ENCODE measurements at places on chromosomes 11 and 22.

GRCh38 chr22:26374391-26375026 lies 54.6 kb upstream of the ASPHD2 start:
- no peak for DNase-seq

DNA sequence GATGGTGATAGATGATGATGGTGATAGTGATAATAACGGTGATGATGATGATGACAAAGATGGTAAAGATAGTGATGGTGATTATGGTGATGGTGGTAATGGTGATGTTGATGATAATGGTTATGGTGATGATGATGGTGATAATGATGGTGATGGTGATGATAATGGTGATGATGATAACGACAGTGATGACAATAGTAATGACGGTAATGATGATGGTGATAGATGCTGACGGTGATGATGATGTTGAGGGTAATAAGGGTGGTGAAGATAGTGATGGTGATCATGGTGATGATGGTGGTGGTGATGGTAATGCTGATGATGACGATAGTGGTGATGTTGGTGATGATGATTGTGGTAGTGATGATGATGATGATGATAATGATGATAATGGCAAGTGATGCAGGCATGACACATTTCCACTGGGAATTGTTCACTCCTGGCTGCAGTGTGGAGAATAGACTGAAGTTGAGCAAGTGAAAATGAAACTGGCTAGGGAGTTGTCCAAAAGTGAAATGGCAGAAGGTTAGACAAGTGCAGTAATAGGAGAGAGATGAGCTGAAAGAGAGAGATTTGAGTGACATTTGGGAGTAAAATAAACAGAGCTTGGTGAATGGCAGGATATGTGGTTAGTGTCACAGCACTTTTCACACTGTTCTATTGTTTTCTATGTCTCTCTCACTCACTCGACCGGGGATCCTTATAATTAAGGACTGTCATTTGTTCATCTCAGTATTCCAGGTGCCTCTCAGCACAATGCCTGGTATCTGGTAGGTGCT lies 992.5 kb downstream of the OPCML start:
- no peak for DNase-seq

DNA sequence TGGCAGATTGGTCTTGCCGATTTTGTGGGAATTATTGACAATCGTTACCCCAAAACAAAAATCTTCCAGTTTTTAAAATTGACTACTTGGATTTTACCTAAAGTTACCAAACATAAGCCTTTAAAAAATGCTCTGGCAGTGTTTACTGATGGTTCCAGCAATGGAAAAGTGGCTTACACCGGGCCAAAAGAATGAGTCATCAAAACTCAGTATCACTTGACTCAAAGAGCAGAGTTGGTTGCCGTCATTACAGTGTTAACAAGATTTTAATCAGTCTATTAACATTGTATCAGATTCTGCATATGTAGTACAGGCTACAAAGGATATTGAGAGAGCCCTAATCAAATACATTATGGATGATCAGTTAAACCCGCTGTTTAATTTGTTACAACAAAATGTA lies 37.2 kb downstream of the IGLL1 start:
- DNase-seq: no peak

DNA sequence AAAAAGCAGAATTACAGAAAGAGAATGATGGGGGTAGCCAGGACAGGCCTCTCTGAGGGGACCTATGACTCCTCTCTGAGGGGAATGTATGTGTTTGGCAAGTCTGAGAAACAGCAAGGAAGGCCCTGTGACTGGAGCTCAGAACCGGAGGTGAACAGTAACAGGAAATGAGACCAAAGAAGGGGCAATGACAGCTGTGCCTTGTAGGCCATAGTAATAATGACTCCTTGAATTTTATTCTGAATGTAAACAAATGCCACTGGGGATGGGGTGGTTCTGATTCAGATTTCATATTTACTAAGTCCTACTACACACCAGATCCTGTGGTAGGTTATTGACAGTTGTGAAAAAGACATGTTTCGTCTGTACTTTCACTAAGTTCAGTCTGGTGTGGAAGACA lies 52.8 kb upstream of the APOA1 start:
- no peak for DNase-seq

GRCh38 chr11:131204765-131205380 lies 165.5 kb upstream of the NTM start:
- no peak for DNase-seq

DNA sequence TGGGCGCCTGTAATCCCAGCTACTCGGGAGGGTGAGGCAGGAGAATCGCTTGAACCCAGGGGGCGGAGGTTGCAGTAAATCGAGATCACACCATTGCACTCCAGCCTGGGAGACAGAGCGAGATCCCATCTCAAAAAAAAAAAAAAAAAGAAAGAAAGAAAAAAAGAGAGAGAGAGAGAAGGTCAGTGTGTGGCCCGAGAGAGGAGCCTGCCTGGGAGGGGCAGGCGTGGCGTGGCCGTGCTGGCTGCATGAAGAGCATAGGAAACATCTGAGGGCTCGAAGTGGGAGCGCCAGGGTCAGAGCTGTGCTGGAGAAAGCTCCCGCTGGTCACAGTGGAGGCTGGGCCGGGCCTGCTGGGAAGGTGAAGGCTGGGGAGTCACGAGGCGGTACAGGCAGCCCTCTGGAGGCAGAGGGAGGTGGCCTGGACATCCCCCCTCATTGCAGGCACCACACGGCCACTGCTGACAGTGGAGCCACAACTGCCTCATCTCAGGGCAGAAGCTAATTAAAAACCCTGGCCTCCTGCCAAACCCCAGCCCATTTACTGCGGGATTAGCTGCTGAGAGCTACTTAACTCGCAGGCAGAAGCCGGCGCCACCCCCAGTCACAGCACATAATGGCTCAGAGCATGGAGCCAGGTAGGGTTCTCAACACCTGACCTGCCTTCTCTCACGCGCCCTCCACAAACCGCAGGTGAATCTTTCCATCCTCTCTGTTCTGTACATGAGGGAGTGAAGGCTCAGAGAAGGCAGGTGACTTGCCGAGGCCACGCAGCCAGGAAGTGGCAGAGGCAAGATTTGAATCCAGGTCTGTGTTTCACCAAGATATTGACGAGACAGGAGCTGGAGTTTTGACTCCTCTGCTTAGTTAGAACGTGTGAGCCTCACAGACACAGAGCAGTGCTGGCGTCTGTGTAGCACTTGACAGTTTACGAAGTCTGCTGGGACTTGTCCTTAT lies 32.6 kb downstream of the NFAM1 start:
- no peak for DNase-seq

DNA sequence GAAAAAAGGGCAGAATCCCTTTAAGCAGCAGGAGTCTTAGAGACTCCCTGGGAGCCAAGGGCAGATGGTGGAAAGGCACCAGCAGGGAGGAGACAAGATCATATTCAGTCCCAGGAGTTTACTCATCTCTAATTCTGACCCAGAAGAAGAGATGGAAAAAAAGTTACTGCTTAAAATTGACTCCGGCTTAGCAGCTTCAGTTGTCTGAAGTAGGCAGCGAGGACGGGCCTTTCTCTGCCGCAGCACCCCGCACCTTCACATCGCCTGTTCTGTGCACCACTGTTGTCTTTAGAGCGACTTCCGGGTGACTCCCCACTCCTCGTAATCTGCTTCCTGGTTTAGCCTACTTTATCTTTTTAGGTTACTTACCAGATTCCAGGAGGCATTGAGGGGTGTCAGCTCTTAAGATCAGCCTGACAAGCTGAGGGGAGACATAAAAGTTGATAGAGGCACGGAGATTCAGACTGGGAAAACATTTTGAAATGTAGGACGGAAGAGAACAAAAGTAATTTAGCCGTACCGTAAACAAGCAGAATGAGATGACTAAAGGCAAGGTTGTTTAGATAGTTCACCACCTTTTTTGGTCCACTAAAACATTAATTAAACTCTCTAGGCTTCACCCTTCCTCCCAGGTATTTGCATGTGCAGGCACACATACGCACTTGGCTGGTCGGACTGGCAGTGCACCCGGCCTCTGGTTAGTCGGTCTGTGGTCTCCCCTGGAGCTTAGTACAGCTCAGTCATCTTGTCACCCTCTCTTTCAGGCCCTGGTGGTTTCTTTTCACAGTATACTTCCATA lies 74.3 kb downstream of the CECR2 start:
- DNase-seq: no peak

DNA sequence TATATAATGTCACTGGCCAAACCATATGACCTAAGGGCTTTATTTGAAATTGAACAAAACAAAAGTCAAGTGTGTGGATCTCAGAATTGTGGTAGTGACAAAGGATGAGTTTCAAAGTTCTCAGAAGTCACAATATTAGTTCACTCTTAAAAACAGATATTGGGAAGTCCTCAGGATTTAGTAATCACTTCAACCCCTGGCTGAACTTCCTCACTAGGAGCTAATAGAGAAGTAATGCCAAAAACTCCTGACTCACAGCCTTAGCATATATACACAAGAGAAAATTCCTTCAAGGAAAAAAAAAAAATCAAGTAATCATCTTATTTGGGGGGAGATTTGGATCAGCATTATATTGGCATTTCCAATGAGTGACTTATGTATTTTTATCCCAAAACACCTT lies 75.6 kb upstream of the APOA1 start:
- DNase-seq: no peak

- DNase-seq: no peak
Observed at GRCh38 chr22:32517921-32518320, 43.3 kb downstream of the FBXO7 start.

GRCh38 chr22:28412109-28412508 lies 267.5 kb downstream of the TTC28 start:
- no peak for DNase-seq

DNA sequence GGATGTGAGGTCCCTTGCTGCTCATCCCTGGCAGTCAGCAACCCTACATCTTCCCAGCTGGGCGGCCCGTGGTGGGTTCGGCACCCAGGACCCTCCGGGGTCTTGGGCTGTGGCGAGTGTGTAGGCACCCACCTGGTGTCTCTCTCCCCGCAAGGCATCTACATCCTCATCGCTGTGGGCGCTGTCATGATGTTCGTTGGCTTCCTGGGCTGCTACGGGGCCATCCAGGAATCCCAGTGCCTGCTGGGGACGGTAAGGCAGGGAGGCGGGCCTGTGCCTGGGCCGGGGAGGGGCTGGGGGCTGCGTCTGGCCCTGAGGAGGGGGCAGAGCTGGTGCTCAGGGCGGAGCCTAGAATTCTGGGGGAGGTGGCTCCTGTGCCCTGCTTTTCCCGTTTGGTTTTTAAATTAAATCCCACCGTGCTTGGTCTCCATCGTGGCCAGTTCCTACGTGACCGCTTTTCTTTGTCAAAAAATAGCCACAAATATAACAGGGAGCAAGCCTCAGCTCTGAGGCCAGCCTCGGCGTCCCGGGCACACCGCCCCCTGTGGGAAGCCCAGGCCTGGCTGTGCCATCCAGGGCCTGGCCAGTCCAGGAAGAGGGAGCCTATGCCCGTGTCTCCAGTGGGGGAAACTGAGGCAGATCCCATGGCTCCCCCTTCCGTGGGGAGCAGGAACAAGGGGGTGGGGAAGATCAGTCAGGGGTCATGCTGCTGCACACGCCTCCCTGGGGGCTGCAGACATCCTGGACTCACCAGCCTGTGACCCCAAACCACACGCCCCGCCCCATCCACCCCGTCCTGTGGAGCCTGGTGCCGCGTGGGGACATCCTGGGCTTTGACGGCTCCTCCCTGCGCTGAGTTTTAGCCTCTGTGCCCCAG lies 6.4 kb upstream of the TSSC4 start:
- no peak for DNase-seq

- DNase-seq: no peak
Observed at GRCh38 chr11:115874843-115875242, 370.6 kb upstream of the CADM1 start.

GRCh38 chr11:103228807-103229206 lies 119.6 kb downstream of the DYNC2H1 start:
- no peak for DNase-seq

DNA sequence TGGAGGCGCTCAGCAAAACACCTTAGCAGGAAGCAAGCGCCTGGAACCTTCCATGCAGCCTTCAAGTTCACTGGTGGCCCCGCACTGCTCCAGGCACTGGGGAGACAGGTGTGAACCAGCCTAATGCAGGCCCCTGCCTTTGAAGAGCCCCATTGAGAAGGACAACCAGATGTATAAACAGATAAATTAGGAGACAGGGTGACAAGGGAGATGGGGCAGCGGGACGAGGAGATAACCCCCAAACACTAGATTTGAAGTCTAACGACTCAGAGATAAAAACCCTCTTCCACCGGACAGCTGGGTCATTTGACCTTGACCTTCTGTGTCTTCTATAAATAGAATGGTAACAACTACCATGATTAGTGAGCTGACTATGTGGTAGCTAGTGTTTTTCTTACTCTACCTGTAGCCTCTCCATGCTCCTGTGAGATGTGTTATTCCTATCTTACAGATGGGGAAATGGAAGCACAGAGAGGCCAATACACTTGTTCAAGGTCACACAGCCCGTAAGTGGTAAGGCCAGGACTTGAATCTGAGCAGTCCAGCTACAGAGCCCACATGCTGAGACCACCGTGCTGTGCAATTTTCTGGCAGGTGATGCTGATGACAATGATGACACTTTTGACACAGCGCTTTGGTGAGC lies 2.0 kb upstream of the PDGFB start:
- DNase-seq: no peak

DNA sequence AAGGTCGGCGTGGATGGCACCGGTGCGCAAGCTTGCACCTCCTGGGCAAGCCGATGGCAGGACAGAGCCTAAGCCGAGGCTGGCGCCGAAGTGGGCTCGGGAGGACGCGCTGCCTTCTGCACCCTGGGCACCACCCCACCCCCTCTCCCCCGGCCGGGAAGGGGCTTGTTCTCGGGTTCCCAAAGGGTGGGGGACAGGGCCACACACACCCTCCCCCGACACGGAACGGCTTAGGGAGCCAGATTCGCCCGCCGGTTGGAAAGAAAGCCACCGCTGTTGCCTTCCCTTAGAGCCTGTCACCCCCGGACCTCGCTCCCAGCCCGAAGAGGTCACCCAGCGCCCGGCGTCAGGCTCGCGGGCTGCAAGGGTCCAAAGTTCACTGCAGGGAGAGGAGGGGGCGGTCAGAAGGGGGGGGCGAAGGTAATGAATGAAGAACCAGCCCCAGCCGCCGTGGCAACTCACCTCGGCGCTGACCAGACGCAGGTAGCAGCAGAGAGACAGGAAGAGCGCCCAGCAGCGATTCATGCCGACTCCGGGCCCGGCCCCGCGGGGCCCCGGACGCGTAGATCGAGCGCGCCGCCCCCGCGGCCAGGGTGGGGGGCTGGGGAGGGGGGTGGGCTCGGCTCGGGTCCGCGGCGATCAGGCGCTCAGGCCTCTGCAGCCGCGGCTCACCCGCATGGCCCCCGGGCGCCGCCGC lies 1.2 kb downstream of the PDGFB start:
- DNase-seq: no peak

GRCh38 chr22:22720724-22721261 lies 76.4 kb downstream of the GGTLC2 start:
- DNase-seq: no peak

DNA sequence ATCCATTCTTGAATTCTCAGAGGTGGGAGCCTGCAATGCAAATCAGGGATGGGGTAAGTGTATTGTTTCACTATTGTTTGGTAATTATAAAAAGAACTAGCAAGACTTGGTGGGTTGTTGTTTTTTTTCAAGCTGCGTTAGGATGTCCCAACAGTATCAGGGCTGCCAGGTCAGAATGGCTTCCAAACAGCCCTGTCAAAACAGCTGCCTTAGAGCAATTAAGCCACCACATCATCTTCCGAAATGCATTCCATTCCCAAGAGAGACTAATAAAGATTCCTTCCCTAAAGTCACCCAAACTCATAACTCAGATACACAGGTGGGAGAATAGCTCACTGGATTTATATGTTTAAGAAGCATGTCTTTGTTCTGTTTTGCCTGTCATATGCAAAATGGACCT lies 23.5 kb downstream of the BBOX1 start:
- no peak for DNase-seq

Measured in stimulated activated CD4-positive, alpha-beta T cell treated with anti-CD3 and anti-CD28 coated beads, Interleukin-15, amount 100 ng/mL, for 1 hour (primary cell).